T-helper 2 cell (primary cell): ENCODE measurements at places on chromosomes 4 and X.

DNA sequence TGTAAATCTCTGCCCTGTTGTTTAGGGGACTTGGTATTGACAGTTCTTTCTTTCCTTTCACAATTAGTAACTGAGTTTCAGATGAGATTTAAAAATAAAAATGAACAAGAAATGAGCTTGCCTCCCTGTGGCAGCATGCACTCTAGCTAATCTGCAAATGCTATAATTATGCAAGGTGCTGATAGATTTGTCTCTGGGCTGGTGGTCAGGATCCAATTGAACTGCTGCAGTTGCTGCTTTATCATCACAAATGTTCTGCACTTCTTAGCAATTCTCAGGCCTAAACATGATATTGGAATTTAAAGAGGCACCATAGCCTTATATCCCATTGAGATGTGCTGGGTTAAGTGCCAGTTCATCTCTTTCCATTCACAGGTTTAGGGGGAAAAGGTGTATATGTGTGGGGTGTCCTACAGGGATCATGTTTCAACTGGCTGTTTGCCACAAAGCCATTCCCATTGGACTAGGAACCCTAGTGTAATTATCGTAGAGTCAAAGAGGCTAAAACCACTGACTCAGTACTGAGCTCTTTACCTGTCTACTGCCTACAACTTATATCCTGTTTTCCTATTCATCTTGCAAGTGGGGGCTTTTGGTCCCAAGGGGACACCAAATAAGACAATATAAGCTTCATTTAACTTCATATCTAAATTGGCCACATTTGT is 260.3 kb upstream of the TEX13A start:
- no peak for DNase-seq

GRCh38 chr4:1021386-1022050 is 10.1 kb downstream of the FGFRL1 start:
- DNase-seq: no peak

DNA sequence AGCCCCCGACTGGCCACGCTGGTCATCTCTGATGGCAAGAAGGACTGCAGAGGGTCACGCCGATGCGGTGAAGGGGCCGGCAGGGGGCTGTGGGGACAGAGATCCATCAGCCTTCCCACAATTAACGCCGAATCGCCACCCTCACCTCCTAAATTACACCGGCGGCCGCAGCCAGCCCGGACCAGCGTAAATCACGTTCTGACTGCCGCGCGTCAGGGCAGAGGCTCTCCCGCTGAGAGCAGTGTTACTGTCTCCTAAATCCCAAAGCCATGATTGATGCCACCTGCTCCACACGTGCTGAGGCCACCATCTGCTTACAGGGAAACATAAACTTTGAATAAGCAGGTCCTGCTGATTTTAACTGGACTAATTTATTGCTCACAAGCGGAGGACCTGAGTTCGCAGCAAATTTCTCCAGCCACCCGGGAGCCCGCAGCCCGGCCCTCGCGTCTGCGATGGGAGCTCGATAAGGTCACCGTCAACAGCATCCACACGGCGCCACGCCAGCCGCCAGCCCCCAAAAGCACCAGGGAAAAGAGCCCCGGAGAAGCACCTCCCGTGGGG is 127.3 kb upstream of the NKX1-1 start:
- DNase-seq: no peak

GRCh38 chr4:58166490-58166889 is 1056.3 kb upstream of the IGFBP7 start:
- DNase-seq: no peak

DNA sequence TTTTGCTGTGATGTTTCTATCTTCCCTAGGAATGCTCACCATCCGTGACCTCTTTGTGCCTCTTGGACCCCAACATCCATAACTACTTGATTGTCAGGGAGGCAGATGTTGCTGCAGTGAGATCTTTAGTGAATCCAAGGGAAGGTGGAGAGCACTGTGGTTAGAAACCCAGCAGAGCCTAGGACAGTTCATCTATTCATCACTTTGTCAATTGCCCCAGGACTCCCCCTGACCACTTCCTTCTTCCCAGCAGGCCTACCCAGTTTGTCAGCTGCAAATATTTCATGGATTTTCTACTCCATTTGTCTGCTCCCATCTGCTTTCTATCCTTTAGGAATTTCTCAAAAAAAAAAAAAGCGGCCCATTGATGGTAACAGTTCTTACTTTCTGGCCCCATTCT is 942.8 kb downstream of the PCDH7 start:
- no peak for DNase-seq

- no peak for DNase-seq
Measured at GRCh38 chr4:83110970-83111750, 3.4 kb downstream of the PLAC8 start.

DNA sequence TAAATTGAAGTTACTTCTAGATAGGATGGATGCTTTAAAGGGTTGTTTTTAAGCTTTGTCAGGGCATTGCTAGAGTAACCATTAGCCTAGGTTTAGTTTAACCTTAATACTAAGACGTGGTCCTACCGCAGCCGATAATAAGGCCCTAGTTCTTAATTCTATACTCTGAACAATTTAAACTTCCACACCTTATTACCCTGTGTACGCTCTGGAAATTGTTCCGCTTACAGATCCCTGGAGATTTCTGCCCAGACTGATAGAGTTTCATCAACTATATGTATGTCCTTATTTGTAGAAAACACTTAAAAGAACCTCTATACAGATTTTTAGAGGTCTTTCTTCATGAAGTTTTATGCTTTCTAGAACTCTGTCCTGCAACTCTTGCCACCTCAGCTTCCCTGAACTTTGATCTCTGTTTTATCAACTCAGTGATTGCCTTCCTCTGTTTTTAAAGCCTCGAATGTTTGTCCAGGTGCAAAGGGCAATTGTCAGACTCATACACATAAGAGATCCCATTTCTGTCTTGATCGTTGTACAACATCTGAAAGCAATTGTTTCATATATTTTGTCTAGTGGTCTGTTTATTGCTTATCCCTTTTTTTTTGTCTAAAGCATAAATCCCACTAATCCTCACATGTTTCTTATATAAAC is 71.1 kb upstream of the VCX start:
- no peak for DNase-seq

DNA sequence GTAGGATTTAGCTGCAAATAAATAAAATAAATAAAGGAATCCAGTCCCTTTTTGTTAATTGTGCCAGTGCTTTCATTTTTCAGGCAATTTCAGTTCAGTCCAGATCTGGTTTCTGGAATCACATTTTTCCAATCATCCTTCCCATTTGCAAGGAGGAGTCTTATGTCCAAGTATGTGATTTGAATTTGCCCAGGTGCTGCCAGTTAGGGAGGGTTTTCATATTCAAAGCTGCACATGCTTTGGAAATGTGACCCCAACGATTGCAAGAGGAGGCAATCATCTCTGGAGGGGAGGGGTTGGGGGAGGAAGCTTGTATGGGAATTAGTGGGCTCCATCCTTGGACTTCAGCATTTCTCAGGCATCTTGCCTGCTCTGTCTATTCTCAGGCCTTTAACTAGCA is 4.4 kb downstream of the PLAC1 start:
- no peak for DNase-seq

DNA sequence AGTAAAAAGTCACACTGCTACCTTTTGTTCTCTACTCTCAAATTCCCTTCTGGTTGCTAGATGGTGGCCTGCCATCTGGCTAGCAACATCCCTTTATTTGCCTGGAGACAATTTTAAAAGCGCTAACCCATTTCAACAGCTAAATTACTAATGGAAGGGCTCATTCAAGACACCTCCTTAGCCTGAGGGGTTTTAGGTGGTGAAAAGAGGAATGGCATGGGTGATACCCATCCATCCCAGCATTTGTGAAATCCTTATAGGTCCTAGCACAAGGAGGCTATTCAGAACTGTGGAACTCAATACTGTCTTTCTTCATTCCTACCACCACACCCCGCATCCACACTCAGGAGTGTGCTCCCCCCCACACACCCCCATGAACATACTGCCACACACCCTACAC is 33.5 kb downstream of the ARHGEF9 start:
- no peak for DNase-seq

- no peak for DNase-seq
Measured at GRCh38 chr4:52619591-52619931, 39.5 kb downstream of the USP46 start.

- DNase-seq: no peak
Measured at GRCh38 chr4:28879900-28880299, 1840.3 kb upstream of the PCDH7 start.

DNA sequence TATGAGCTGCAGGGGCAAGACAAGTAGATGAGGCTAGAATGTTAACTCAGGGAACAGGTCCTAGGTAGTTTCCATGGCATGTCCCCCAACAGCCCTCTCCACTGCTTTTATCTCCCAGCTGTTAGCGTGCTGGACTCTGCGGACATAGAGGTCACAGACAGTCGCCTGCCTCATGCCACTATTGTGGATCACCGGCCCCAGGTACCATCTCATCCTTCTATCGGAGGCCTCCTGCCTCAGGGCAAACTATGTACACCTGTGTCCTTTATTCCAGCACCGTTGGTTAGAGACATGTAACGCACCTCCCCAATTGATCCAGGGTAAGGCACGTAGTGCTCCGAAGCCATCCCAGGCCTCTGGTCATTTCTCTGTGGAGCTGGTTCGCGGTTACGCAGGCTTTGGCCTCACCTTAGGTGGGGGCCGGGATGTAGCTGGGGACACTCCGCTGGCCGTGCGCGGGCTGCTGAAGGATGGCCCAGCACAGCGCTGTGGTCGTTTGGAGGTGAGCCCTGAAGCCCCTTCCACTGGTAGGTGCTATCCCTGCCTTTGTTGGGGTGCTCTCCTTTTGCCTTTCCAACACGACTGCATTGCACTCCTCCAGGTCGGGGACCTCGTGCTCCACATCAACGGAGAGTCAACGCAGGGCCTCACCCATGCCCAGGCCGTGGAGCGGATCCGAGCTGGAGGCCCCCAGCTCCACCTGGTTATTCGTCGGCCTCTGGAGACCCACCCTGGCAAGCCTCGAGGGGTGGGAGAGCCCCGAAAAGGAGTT is 2.2 kb downstream of the MAGIX start:
- no peak for DNase-seq

- DNase-seq: no peak
Measured at GRCh38 chrX:114508756-114509155, 75.1 kb upstream of the HTR2C start.

DNA sequence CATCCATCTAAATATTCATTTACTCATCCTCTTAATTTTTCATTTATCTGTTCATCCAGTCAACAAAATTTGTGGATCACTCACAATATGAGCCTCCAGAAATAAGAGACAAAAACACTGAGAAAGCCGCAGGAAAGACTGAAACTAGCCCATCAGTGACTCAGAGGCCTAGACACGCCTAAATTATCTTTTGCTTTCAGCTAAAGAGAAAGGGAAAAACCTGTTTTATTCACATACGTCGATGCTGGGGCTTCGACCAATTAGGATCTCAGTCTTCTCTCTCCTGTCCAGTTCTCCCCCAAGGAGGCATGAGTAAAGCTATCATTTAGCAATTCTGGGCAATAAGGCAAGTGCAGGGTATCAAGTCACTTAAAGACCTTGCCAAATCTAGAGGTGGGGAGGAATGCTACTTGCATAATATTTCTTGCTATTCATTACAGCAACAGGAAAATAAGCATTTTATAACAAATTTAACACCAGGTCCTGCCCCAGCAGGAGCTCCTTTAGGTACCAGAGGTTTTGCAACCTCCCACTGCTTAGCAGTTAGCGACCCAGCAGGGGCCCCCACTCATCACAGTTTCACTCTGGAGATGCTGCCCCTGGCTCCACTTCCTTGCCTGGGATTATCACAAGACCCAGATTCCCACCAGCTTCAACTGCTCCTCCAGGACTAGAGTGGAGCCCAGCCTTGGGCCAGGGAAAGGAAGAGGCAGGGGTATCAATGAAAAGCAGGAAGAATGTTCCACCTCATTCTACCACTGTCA is 30.1 kb upstream of the TMEM154 start:
- DNase-seq: no peak

- no peak for DNase-seq
Measured at GRCh38 chr4:3607690-3608552, 75.7 kb upstream of the LRPAP1 start.

DNA sequence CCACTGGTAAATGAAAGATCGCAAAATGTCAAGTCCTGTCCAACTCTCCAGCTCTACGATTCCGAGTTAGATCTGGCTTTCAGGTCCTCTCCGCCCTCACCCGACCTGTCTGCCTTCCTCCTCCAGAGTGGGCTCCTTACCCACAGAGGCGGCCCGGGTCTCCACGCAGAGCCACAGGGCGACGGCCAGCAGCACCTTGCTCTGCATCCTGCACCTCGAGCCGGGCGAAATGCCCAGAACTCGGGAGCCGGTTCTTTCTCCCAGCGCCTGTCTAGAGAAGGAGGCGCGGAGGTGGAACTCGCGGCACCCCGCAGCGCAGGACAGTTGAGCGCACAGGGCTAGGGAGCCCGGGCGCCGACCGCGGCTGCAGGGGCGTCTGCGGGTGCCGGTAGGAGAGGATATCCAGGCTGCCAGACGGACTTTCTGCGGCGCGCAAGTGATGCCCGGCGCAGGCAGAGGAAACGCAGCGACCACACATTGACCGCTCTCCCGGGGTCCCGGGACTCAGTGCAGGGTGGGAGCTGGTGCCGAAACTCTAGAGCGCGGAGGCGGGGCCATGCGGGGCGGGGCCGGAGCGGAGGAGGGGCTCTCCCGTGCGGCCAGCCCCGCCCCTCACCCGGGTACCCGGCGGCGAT is at the start of gene KDR:
KDR (minus strand) TSS at position 509 of the 635 bp plus-strand sequence; CDS start at position 207, 302 bp downstream.
- DNase-seq: no peak

- no peak for DNase-seq
Measured at GRCh38 chr4:150123796-150124677, 45.8 kb downstream of the DCLK2 start.
